Epithelial cell of prostate (primary cell): ENCODE measurements at places on chromosomes 1 and 21.
A peak's percentile ranks its signal among the peaks of the same experiment; 100 is the strongest.

GRCh38 chr1:223308136-223308535, 55.8 kb downstream of the SUSD4 start:
- DNase-seq, result no peak

DNA sequence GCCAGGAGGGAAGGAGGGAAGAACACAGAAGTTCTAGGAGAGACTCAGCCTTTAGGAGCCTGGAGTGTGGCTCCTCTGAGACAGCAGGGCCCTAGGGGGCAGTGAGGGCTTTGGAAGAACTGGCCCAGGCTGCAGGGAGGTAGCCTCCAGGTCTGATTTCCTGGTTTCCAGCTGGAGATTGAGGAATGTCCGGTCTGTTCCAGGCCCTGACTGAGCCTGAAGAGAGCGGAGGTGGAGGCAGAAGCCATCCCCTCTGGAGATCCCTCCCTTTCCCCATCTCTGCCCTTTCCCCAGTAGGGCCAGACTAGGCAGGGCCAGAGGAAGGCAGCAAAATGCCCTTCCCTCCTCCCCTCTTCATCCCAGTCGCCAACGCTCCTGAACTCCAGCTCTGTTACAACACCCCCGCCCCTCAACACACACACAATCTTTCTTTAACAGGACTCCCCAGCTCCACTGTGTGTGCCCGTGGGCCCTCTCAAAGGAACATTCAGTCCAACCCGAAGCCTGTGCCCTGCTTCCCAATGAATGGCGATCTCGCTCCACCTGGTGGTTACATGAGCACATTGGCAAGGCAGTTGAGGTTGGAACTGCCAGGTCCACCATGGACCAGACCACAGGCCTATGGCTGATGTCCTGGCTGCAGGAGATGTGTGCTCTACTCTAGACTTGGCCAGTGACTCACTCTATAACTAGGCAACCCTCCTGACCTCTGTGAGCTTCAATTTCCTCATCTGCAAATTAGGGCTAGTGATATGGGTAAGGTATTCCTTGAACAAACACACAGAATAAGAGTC, 32.0 kb downstream of the MAP7D1 start:
- peak; percentile 37 for DNase-seq

GRCh38 chr1:176745945-176746344, 283.0 kb downstream of the PAPPA2 start:
- no peak for DNase-seq

DNA sequence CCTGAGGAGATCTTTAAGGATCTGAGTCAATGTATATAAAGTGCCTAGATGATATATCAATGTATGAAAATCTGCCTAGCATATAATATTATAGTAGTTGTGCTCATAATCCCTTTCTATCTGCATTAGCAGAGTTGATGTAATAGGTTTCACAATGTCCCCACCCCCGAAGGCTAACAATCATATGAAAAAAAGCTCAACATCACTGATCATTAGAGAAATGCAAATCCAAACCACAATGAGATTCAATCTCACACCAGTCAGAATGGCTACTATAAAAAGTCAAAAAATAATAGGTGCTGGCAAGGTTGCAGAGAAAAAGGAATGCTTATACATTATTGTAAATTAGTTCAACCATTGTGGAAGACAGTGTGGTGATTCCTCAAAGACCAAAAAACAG, 147.8 kb upstream of the DPT start:
- DNase-seq, result no peak

GRCh38 chr1:236343246-236343870, 50.7 kb upstream of the EDARADD start:
- no peak for DNase-seq

GRCh38 chr1:8689431-8690252, 127.8 kb downstream of the RERE start:
- no peak for DNase-seq

- DNase-seq, result no peak
Observed at GRCh38 chr1:91777196-91777595, 108.8 kb downstream of the TGFBR3 start.

- no peak for DNase-seq
Observed at GRCh38 chr1:162230517-162230916, 146.1 kb downstream of the SPATA46 start.

GRCh38 chr1:78918157-78918556, 88.4 kb downstream of the ADGRL4 start:
- DNase-seq, result no peak

- DNase-seq, result no peak
Observed at GRCh38 chr1:156944848-156945247, 24.4 kb downstream of the LRRC71 start.

DNA sequence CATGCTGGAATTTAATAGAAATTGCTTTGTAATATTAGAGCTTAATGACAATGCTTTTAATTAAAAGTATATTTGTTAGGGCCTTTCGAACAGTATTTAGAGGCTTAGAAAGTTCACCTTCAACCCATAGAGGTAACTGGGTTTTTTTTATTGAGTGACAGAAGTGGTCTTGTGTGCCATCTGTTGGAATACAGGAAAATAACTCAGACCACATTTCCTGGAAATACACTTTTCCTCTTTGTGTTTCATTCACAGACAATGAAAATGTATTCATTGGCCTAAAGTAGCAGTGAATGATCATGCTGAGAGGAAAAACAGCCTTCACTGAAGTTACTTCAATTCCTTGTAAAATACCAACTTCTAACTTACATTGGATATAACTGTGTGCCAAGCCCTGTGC, 83.6 kb upstream of the L1TD1 start:
- no peak for DNase-seq

GRCh38 chr1:42944246-42944928, 14.3 kb downstream of the SLC2A1 start:
- no peak for DNase-seq

DNA sequence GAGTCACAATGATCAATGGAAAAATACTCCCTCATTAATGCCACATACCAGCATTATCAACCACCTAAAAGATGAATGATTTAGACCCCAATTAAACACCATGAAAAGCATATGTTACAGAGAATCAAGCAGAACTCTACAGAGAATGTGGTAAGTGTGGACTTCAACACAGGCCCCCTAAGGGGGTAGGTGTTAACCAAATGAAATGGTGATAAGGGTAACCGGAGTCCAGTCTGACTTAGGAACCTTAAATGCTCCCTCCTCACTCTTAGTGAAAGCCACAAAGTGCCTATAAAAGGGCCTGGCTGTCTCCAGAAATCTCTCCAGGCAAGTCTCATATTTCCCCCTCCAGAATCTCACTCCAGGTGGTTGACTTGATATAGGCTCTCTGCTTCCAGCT, 149.2 kb upstream of the FOXD3 start:
- DNase-seq, result no peak
